ENCODE measurements at places on chromosomes 4 and X. TPM values are rescaled to one million over a fixed set of nuclear protein-coding genes. Genes with fewer than 3 reads are reported as not detected.

ZCCHC18 gene
- 4.7 TPM for total RNA-seq

CENPVL1 gene
- total RNA-seq = 0.31 TPM

GRCh38 chrX:97668126-97668525 is 784.4 kb downstream of the RPA4 start:
- no peaks in the 10 kb centered on the region for H3K4me1 ChIP-seq
- H3K27ac ChIP-seq = no peak overlapping the region
- H3K36me3 ChIP-seq = no peaks in the 10 kb centered on the region
- H3K27me3 ChIP-seq = no peaks in the 10 kb centered on the region
- DNase-seq = no peak
- H3K4me3 ChIP-seq = no peak overlapping the region

DNA sequence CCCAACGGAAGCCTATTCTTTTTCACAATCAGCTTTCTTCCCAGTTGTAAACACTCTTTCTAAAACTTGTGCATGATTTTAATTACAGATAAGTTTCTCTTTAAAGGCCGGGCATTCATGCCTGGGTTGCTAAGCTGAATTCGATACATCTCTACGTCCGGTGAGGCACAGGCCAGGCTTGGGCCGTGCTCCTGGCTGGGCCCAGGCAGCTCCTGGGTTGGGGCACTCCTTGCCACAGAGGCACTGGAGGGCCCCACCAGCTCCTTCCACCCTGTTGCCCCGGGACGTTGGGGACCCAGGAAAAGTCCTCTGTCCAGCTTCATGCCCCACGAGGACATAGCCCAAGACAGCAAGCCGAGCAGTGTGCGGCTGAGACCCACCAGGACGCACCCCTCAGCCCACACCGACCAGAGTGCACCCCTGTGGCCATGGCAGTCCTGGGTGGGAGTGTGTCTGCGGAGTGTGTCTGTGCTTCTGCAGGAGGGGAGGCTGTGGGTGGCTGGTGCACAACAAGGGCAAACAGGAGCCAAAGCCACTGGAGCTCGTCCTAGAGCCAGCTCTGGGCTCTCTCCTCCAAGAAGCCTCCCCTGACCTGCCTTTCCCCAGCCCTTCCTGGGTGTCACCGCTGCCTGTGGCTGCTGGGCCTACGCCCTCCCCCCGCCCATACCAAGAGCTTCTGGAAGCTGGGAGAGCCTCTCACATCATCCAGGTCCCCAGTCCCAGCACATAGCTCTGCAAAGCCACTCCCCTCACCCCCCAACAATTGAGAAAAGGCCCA is 128.0 kb upstream of the NKX1-1 start:
- H3K4me3 ChIP-seq = no peak overlapping the region
- H3K36me3 ChIP-seq = no peaks in the 10 kb centered on the region

DNA sequence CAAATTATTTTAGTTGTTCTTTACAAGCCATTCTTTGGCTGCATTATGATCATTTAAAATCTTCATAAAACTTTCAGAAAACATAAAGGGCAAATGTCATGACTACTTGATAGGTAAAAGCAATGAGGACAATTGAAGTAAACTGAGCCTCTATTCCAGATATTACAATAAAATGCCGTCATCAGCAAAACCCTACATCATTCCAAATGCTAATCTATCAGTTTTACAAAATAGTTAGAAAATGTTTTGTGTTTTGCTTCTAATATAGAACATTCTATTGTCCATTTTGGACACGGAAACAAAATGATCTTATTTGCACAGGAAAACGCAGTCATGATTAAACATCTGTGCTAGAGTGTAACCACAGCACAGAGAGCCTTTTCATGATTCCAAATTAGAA is 1330.6 kb upstream of the ADGRL3 start:
- H3K27ac ChIP-seq = no peak overlapping the region
- H3K36me3 ChIP-seq = no peaks in the 10 kb centered on the region
- DNase-seq = no peak
- H3K4me3 ChIP-seq = no peak overlapping the region
- H3K4me1 ChIP-seq = no peaks in the 10 kb centered on the region
- no peaks in the 10 kb centered on the region for H3K27me3 ChIP-seq

- H3K27me3 ChIP-seq = no peaks in the 10 kb centered on the region
- H3K36me3 ChIP-seq = peaks cover 10% of the 10 kb centered on the region
- H3K4me3 ChIP-seq = no peak overlapping the region
- H3K4me1 ChIP-seq = peaks cover 13% of the 10 kb centered on the region
Observed at GRCh38 chr4:86615501-86615900, 21.4 kb downstream of the PTPN13 start.

DNA sequence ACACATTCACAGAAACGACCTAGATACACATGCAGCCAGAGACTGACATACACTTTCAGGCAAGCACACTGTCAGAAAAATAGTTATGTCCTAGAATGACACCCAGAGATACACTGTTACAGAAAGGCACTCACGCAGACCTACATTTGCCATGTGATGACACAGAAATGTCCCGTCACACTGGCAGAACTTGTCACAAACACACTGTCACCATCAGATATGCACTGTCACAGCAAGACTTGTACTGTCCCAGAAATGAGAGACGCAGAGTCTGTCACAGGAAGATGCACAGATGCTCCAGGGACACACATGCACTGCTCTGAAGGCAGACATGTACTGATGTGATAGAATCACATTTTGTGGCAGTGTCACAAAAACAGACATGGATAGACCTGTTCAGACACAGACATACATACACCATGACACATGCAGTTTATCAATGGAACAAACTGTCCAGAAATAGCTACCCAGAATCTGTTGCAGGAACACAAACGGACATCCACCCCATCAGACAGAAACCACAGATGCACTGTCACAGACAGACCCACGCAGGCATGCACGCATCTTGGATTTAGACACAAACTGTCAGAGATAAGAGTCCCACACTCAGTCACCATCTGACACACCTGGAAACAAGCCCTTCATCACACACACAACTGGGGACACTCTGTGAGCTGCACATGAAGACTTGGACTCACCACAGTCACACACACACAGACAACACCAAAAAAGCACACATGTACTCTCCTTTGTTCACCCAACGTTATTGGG is 1.3 kb upstream of the PIM2 start:
- peak overlapping the region; percentile 91 for H3K27ac ChIP-seq
- peaks cover 7% of the 10 kb centered on the region for H3K36me3 ChIP-seq
- DNase-seq = no peak
- H3K4me1 ChIP-seq = peaks cover 22% of the 10 kb centered on the region
- peak overlapping the region; percentile 73 for H3K4me3 ChIP-seq
- no peaks in the 10 kb centered on the region for H3K27me3 ChIP-seq

DNA sequence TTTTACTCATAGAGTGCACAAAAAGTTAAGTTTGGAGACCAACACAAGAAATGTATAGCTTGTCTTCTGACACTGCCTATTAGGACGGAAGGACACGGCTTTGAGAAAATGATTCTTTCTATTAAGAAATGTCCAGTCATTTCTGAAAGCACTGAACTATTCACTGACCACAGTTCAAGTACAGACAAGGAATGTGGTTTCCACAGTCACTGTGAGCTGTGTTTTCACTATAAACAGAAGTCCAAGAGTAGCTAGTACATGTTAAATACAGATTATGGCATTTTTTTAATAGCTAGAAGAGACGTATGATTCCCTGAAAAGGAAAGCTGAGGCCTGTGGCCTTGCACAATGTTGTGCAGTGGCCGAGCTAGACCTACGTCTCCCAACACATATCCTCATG is 115.1 kb upstream of the GPM6A start:
- no peak overlapping the region for H3K27ac ChIP-seq
- H3K4me1 ChIP-seq = peaks cover 9% of the 10 kb centered on the region
- H3K36me3 ChIP-seq = no peaks in the 10 kb centered on the region
- no peaks in the 10 kb centered on the region for H3K27me3 ChIP-seq
- no peak overlapping the region for H3K4me3 ChIP-seq

GRCh38 chrX:149487292-149487691 is 17.8 kb downstream of the IDS start:
- no peak for DNase-seq
- H3K27me3 ChIP-seq = no peaks in the 10 kb centered on the region
- no peaks in the 10 kb centered on the region for H3K4me1 ChIP-seq
- no peak overlapping the region for H3K4me3 ChIP-seq
